NCI-H446 treated with DMSO at 0.1 percent for 48 hours (cell line): ENCODE measurements at places on chromosomes 16 and 17.

- no peak for DNase-seq
Measured at GRCh38 chr17:27579304-27579703, 51.7 kb upstream of the LGALS9 start.

DNA sequence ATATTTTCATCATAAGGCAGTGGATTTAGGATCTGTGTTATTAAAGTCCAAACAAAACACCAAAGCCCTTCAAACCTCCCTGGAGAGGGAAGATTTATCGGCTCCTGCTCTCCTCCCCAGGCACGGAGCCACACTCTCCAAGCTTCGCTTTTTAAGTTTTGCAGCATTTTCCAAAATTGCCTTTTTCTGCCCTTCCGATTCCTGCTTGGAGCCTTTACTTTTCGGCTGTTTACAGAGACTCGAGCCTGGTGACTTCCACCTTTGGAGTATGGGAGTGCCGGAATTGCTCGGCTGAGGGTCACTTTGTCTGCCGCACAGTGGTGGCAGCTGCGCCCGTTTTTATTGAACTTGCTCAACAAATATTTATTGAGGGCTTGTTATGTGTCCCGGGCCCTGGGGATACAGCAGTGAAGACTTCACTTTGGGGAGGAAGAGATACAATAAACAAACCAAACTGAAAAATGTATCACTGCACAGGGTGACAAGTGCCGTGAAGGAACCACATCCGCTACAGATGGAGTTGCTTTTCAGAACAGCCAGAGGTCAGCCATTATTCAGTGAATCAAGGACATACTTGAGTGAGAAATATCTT, 185.5 kb downstream of the NTN1 start:
- no peak for DNase-seq

GRCh38 chr17:61002316-61002736, 324.7 kb downstream of the BCAS3 start:
- no peak for DNase-seq

DNA sequence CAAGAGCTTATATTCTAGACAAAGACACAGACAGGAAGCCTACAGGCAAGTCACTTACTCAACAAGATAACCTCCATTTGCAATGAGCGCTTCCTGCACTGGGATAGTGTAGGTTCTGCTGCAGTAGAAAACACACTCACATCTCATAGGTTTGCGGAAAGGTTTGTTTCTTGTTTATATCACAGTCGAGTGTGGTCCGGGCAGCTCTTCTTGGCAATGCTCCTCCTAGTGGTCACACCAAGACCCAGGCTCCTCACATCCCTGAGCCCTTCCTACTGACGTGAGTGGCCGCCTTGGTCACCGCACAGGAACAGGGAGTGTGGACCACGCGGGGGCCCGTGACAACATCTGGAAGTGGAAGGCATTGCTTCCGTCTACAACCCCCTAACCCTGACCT, 48.0 kb upstream of the RBFOX3 start:
- DNase-seq: no peak

DNA sequence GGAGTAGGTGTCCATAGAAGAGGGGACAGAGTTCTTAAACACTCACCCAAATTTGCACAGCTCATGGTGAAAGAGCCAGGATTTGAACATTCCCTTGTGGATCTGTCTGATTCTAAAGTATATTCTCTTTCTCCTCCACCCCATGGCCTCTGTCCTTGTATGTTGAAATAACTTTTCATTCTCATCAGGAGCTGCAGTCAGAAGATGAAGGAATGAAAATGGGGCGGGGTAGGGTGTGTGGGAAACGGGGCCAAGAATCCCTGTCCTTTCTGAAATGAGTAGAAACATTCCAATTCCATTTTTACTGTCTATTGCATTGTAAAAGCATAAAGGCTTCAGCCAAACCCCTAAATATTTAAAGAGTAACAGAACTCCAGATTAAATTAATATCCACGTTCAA, 42.8 kb downstream of the NOG start:
- DNase-seq: no peak

- no peak for DNase-seq
Measured at GRCh38 chr17:6105649-6106007, 35.4 kb downstream of the WSCD1 start.
